ENCODE measurements at places on chromosomes 2 and 18. TPM values are rescaled to one million over a fixed set of nuclear protein-coding genes. Genes with fewer than 3 reads are reported as not detected.

The NPPC gene
- total RNA-seq = 0.73 TPM

The HOXD13 gene
- total RNA-seq = 0.63 TPM

The SPP2 gene
- not detected for total RNA-seq

The MOGAT1 gene
- total RNA-seq = not detected

The RPRM gene
- 15.5 TPM for total RNA-seq

The ALKAL2 gene
- total RNA-seq = 1.4 TPM

The HOXD10 gene
- 4.1 TPM for total RNA-seq
